ENCODE measurements at places on chromosomes 5 and 9.

- DNase-seq = no peak
Measured at GRCh38 chr5:107337281-107337680, 333.5 kb downstream of the EFNA5 start.

- DNase-seq = no peak
Measured at GRCh38 chr5:66620711-66621110, 24.5 kb downstream of the MAST4 start.

DNA sequence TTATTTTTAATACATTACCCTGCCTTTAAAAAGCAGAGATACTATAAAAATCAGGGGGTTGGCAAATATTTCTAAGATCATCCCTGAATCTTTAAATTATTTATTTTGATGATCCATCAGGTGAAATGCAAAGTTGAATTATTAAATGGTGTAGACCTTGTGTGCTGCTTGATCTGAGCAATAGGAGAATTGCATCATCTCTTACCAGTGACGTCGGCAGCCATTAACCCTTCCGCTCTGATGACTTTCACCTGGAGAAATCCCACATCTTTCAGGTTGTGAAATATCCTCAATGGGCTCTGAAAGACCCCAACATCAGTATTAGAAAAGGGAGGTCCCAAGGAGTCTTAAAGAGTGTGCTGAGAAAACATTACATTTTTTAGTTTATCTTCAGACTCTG lies 270.2 kb downstream of the SLF1 start:
- DNase-seq = no peak

- DNase-seq = peak; percentile 9
Measured at GRCh38 chr5:88518131-88519016, 249.7 kb upstream of the TMEM161B start.

GRCh38 chr5:112063856-112064255 lies 306.9 kb upstream of the NREP start:
- no peak for DNase-seq

- DNase-seq = no peak
Measured at GRCh38 chr5:173493040-173493439, 123.4 kb downstream of the BOD1 start.

DNA sequence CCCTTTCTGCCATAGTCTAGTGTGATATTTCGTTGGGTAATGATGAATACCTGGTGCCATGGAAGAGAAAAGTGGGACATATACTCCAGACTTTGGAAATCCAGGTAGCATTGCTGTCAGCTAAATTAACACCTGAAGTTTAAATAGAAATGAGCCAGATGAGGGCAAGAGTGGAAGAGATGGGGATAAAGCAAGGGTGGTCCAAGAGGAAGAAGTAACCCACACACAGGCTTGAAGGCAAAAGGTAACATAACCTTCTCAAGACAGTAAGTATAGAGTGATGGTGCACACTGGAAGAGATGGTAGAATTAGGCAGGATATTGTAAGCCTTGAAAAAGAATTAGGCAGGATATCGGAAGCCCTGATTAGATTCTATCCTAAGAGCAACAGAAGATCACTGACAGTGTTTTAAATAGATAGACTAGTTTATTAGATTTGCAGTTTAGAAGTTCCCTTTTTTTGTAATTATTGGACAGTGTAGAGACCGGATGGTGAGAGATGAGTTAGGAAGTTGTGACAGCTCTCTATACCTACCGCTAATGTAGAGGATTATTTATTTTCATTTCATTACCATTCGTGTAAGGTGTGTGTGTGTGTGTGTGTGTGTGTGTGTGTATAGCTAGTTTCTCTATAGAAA lies 16.8 kb downstream of the ANXA1 start:
- DNase-seq = peak; percentile 16

DNA sequence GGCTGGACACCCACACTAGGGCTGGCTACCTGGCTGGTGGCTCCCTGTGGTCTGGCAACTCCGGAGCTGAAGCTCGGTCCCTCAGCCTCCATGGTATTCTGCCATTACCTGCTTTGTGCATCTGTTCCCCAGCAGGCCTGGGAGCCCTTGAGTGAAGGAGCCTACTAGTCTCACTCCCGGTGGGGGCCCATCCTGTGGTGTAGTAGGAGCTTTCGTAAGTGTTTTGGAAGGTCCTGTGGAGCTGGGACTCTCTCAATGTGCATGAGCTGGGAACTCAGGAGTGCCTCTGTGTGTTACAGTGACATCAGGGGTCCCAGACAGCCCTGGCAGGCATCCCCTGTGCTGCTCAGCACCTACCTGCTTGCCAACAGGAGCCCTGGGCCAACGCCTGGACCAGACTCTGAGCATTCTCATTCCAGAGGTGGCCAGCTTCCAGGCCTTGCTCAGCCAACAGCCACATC lies 267.1 kb downstream of the GADD45G start:
- no peak for DNase-seq

- DNase-seq = no peak
Measured at GRCh38 chr9:127162864-127163365, 40.5 kb upstream of the ANGPTL2 start.

DNA sequence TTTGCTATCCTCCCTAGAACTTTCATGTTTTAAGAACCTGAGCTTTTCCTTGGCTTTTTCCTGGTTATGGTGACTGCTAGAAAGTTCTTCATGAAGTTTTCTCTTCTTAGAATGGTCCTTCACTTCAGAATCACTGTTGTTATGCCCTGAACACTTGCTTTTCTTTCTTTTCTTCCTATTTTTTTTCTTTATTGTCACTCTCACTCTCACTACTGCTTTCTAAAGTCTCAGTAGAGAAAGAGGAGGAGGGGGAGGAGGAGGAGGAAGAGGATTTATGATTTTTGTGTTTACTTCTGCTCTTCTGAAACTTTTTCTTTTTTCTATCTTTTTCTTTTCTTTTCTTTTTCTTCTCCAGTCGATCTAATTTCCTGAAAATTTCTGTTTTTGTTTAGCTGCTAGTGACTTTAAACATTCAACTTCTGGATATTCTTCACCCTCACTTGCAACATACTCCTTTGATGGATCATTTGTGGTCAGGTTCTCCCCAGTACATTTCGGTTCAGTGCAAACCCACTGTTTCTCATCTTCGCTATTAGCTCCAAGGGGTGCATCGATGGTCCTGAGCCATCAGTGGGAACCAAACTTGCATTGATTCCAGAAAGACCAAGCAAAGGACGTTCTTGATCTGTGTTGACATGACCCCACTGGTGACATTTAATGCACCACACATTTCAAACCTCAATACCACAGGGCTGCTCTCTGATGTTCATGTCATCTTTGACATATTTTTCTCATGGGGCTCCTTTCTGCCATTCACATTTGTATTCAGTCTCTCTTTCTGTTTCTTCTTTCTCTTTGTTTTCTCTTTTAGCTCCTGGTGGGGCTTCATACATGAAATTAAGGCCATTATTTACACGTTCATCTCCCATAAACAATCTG lies 81.6 kb upstream of the HAND1 start:
- DNase-seq = no peak

DNA sequence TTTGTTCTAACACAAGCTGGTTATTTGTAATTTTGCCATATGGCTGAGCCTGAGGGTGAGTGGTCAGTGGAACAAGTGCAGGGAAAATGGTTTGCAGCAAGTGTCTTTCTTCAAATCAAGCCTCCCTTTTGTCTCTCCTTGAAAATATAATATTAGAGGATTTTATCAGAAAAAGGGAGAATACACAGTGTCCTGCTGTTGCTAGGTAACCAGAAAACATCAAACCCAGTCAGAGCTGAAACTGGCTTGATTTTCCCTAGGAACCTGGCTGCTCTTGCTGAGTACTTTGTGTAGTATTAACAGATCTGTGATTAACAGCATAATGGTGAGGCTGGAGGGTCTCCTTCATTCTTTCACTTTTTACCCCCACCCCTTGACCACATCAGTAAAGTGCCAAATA lies 314.0 kb downstream of the ARHGEF28 start:
- DNase-seq = no peak

DNA sequence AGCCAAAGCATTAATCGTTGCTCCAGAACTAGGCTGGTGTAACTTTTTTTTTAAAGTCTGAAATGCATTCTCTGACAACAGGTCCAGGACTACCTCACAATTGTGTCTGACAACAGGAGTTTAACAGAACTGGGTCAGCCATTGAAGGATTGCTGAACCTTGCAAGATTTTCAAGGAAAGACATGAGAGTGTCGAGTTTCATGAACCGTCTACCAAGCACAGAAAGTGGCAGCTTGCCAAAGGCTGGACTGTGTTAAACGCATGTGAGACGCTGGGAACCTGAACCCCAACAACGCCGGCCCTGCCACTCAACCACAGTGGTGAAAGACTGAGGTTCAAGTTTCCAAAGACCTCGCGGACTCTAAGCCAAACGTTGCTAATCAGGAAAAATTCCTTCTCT lies 79.1 kb downstream of the LHFPL2 start:
- DNase-seq = peak; percentile 33

- DNase-seq = no peak
Measured at GRCh38 chr9:9305600-9305999, 1307.2 kb downstream of the PTPRD start.

- no peak for DNase-seq
Measured at GRCh38 chr5:144864118-144864517, 693.4 kb downstream of the KCTD16 start.

DNA sequence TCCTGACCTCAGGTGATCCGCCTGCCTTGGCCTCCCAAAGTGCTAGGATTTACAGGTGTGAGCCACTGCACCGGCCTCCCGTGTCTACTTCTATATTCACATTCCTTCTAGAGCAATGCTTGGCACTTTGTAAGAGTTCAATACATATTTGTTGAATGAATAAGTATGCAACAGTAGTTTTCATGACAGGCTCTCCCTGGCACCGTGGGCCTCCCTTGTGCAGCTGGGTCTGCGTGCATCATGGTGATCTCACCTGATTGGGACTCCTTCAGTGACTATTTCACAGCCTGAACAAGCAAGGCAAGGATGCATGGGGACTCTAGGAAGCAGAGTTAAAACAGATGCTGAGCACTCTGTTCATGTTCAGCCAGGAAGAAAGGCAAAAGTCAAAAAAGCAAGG lies 6.8 kb upstream of the ZBTB34 start:
- no peak for DNase-seq

DNA sequence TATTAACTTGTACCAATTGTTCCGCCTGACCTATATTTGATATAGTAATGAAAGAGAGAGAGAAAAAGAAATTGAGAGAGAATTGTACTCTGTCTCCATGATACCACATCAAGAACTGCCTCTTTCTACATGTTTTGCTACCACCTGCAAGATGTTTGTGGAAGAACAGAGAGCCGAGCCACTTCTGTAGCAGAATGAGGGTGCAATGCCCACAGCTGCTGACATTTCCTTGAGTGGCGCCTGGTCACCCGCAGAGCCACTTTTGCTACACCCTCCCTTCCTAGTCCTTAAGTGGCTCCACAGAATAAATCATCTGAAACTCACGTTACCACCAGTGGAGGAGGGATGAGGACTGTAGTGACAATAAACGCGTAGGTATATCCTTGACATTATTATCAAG lies 17.1 kb upstream of the FAM81B start:
- DNase-seq = no peak

GRCh38 chr5:180646289-180646962 lies 3.0 kb downstream of the FLT4 start:
- DNase-seq = no peak

DNA sequence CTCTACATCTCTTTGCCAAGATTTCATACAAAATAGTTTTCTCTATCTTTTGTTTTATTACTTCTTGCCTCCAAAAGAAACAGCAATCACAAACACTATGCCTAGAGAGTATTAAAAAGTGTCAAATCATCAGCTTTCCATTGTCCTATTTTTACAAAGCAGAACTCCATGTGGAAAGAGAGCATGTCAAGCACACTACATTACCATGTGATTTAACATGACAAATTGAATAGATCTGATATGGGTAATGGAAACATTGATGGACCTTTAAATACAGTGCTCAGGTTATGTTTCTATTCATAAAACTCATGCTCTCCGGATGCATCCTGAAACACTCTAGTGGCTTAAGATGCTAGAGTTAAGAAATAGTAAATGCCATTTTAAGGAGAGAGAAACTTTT lies 791.4 kb upstream of the CTNND2 start:
- DNase-seq = no peak

GRCh38 chr5:157571357-157571827 lies 4.2 kb downstream of the ADAM19 start:
- peak; percentile 81 for DNase-seq

DNA sequence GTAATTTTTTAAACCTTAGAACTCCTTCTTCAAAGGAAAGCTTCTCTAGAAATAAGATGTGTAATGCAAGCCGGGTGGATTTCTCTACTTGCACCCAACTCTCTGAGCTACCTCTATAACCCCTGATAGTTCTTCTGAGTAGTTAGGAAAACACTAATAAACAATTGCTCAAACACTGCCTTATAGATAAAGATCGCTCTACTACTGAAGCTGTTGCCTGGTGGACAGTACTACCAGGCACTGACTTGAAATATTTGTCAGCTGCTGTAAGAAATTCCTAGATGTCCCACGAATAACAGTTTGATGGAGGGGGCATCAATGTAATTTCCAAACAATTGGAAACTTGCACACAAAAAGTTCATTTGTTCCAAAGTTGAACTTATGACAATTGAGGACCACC lies 42.0 kb downstream of the NR3C1 start:
- DNase-seq = no peak

GRCh38 chr9:112120030-112120341 lies 55.1 kb downstream of the SUSD1 start:
- no peak for DNase-seq

GRCh38 chr5:139577689-139578290 lies 16.7 kb downstream of the UBE2D2 start:
- no peak for DNase-seq

DNA sequence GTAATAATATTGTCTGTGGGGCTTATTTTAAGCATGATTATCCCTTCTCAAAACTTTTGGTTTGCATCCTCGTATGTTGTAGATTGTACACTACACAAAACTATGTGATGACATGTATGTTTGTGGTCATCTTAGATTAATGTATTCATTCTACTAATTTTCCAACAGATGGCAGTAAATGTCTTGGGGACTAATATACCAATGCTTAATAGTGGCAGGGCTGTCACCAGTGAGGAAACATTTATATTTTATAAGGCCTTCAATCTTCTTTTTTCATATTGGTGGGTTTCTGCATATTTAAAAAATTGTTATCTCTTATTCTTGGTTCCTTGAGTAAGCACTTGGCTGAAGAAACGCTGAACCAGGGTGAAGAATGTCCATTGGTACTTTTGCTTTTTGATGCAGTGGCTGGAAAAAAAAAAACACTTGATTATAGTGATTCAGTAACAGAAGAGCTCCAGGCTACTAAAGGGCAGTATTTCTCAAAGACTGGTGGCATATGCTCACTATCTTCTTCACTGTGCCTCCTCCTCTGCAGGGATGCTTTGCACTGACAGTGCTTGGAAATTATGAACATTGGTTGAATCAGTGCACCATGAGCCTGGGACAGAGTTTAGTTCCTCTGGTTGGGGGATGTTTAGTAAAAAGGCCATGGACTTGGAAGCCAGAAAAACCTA lies 530.3 kb downstream of the RASEF start:
- DNase-seq = no peak

DNA sequence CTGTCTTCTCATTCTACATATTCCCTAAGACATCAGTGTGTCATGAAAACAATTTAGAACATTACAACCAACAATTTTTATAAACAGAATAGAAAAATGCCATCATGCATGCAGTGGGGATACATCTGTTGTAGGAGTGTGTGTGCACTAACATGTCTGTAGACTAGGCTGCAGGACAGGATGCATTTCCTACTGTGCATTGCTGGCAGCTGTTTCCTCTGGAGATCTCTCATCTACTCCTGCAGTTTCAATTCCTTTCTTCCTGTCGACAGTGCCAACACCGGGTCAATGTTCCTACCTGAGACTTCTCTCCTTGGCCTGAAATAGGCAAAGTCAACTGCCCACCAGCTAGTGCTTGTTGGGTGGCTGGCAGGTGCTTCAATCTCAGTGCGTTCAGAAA lies 69.8 kb downstream of the ANKH start:
- DNase-seq = no peak

GRCh38 chr5:175013251-175013650 lies 288.9 kb downstream of the MSX2 start:
- no peak for DNase-seq
